Large intestine (tissue), 12 donors: ENCODE measurements at places on chromosomes 1 and 21. TPM values are rescaled to one million over a fixed set of nuclear protein-coding genes. Genes with fewer than 3 reads are reported as not detected.

- DNase-seq = no peak
Measured at GRCh38 chr1:99659755-99660210, 13.9 kb downstream of the PALMD start.

- DNase-seq = peak; percentile 88
Measured at GRCh38 chr1:211514030-211514754, 22.2 kb upstream of the RD3 start.

Gene LRRC71
- 0.28 TPM for polyA plus RNA-seq

DNA sequence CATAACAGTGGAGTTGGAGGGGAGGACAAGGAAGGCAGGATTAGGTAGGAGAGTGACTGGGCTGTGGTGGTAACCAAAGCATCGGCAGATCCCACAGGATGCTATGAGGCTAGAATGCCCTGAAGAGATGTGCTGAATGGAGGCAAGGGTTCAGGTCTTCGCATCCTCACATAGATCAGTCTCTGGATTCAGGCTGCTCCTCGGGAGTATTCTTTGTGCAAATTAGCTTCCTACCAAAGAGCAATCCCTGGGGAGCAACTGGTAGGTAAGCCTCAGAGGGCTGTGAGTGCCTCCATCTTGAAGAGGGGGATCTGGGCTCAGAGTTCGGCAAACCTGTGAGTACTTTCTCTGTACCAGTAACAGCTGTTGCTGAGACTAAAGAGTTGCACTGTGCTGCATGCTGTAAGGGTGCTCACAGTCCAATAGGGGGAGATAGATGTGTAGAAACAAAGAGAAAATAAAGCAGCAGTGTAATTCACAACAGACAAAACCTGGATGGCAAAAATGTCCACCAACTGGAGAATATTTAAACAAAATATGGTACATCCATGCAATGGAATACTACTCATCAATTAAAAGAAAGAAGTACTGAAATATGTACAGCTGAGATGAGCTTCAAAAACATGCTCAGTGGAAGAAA, 322.4 kb upstream of the DEPDC1 start:
- no peak for DNase-seq

- no peak for DNase-seq
Measured at GRCh38 chr1:164641353-164641730, 82.4 kb downstream of the PBX1 start.
